ENCODE measurements at places on chromosomes 2 and 18.

DNA sequence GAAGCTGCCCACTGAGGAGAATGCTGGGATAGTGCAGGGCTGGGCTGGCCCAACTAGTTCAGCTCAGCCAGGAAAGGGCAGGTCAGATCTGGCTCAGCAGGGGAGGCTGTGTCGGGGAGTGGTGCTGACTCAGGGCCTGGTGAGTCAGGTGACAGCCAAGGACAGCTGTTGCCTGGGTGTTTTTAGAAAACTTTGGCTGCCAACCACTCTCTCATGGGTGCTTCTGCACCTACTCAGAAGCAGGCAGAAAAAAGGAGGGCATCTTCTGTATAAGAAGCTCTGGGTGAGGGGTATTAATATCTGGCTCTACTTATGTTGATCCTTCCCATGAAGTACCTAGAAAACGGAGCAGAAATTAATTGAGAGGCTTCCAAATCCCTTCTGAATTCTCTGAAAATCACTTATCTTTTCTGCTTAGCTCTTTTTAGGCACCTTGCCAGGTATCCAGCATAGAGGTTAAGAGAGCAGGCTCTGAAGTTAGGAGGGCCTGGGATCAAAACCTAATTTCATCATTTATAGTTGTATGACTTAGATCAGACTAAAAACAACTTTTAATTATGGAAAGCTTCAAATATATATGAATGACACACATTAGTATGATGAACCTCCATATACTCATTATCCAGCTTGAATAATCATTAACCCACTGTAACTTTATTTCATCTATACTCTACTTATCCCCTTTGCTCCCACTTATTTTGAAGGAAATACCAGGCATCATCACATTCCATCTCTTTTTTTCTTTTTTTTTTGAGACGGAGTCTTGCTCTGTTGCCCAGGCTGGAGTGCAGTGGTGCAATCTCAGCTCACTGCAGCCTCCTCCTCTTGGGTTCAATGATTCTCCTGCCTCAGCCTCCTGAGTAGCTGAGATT is 15.5 kb upstream of the RAB10 start:
- H3K4me1 ChIP-seq: peaks cover 17% of the 10 kb centered on the region
- no peak overlapping the region for H3K4me3 ChIP-seq
- H3K27ac ChIP-seq: peak overlapping the region; percentile 71
- no peaks in the 10 kb centered on the region for H3K36me3 ChIP-seq

DNA sequence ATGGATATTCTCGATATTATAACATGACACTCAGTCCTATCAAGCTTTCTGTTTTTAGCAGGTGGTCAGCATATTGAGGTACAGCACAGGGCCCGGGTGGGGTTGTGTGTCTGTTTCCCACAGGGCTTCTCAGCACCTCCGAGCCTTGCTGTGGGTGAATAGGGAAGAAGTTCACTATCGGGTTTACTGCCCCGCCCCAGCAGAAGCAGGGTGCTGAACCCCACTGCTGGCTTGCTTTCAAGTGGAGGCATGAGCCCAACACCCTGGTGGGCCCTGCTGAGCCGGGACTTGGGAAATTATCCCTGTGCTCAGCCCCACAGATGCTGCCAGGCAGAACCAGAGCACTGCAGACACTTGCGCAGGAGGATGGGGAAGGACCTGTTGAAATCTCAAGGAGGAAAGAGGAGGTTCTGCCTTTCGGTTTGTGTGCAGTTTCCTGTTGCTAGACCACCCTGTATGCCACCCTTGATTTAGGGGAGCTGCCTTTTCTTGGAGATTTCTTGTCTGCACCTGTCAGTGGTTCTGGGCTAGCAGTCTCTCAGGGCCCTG is 270.3 kb upstream of the SALL3 start:
- no peak overlapping the region for H3K4me3 ChIP-seq
- H3K27me3 ChIP-seq: no peaks in the 10 kb centered on the region
- H3K4me1 ChIP-seq: no peaks in the 10 kb centered on the region
- no peak for DNase-seq
- H3K27ac ChIP-seq: no peak overlapping the region

- H3K4me3 ChIP-seq: no peak overlapping the region
- DNase-seq: no peak
- no peaks in the 10 kb centered on the region for H3K27me3 ChIP-seq
- H3K27ac ChIP-seq: no peak overlapping the region
- H3K36me3 ChIP-seq: no peaks in the 10 kb centered on the region
- no peaks in the 10 kb centered on the region for H3K4me1 ChIP-seq
Observed at GRCh38 chr2:143158551-143159485, 29.6 kb downstream of the ARHGAP15 start.

DNA sequence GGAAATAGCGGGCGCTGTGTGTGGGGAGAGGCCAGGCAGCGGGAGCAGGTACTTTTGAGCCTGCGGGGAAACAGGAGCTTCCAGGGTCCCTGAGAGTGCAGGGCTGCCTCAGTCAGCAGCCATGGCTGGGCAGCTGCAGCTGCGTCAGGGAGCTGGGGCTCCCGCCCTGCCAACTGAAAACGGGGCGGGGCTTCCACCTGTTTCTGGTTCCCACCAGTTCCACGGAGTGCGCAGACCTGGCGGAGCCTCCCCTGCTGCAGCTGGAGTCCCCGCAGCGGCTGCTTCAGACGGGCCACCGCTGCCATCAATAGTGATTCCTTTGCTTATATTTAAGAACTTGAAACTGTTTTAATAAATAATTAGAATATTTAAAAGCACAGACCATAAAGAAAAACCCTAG is 30.6 kb upstream of the RPRM start:
- no peaks in the 10 kb centered on the region for H3K4me1 ChIP-seq
- no peak overlapping the region for H3K27ac ChIP-seq
- no peak overlapping the region for H3K4me3 ChIP-seq
- no peaks in the 10 kb centered on the region for H3K27me3 ChIP-seq
- H3K36me3 ChIP-seq: no peaks in the 10 kb centered on the region

DNA sequence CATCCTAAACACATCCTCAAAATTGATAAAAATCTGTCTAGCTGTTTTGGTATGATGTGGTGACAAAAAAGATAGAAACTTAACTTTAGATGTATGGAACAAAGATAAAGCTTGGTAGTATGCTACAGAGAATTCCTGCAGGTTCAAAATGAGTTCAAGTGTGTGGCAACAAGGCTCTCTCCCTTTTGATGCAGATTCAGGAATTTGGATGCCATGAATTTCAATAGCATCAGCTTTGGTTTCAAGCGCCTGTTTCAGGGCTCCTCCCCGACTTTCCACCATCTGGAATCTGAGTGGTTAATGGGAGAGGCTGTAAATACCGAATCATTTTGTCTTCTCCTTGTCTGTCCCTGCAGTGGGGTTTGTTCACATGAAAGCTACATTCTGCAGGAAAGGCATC is 180.6 kb downstream of the MTX2 start:
- no peak overlapping the region for H3K4me3 ChIP-seq
- no peaks in the 10 kb centered on the region for H3K36me3 ChIP-seq
- no peak for DNase-seq
- no peaks in the 10 kb centered on the region for H3K4me1 ChIP-seq
- no peaks in the 10 kb centered on the region for H3K27me3 ChIP-seq

Data from right atrium auricular region (tissue), 2 donors.